ENCODE measurements at places on chromosomes 13 and 19. TPM values are rescaled to one million over a fixed set of nuclear protein-coding genes. Genes with fewer than 3 reads are reported as not detected.

The ZNF556 gene
- total RNA-seq: 0.09 TPM

The IZUMO4 gene
- 1.0 TPM for total RNA-seq

The UBE2L5 gene
- 0.09 TPM for total RNA-seq

The SIGLEC14 gene
- total RNA-seq: not detected

The CRB3 gene
- total RNA-seq: not detected

The SIGLEC5 gene
- not detected for total RNA-seq

The RASAL3 gene
- 0.09 TPM for total RNA-seq

The IFNL1 gene
- not detected for total RNA-seq

The ZNF763 gene
- 2.3 TPM for total RNA-seq

The YJEFN3 gene
- total RNA-seq: 0.57 TPM

The CNN1 gene
- total RNA-seq: 7.5 TPM

The LENG8 gene
- total RNA-seq: 30.4 TPM

The CHAMP1 gene
- 8.7 TPM for total RNA-seq

The C19orf67 gene
- total RNA-seq: not detected

The CC2D1A gene
- total RNA-seq: 5.0 TPM

The TMEM255B gene
- total RNA-seq: 1.4 TPM

The CAPNS1 gene
- 364 TPM for total RNA-seq

The LGALS4 gene
- total RNA-seq: 0.14 TPM

The FAM83E gene
- 0.46 TPM for total RNA-seq

The ALOX5AP gene
- 0.74 TPM for total RNA-seq

The C1QTNF9 gene
- total RNA-seq: not detected

The MOB3A gene
- 11.2 TPM for total RNA-seq

The TMEM190 gene
- total RNA-seq: not detected

The CDX2 gene
- not detected for total RNA-seq

The ARL11 gene
- not detected for total RNA-seq

The ZNF112 gene
- total RNA-seq: 6.8 TPM

The FFAR2 gene
- not detected for total RNA-seq

The ZNF576 gene
- total RNA-seq: 11.4 TPM

The ZNF699 gene
- 7.7 TPM for total RNA-seq

The ELAVL1 gene
- total RNA-seq: 13.1 TPM

The ATXN8OS gene
- total RNA-seq: not detected

The KLK6 gene
- total RNA-seq: not detected

The TMEM86B gene
- 1.1 TPM for total RNA-seq

The PSPN gene
- 0.43 TPM for total RNA-seq

The ZNF83 gene
- 41.7 TPM for total RNA-seq

The KLK2 gene
- not detected for total RNA-seq

The KLK8 gene
- not detected for total RNA-seq

The ZNF665 gene
- 5.7 TPM for total RNA-seq

The PMIS2 gene
- not detected for total RNA-seq

The HAUS5 gene
- 3.0 TPM for total RNA-seq

The TEAD2 gene
- 15.9 TPM for total RNA-seq

The DZIP1 gene
- 22.5 TPM for total RNA-seq

The AXL gene
- total RNA-seq: 127 TPM

The PDX1 gene
- total RNA-seq: not detected

The CDC42EP5 gene
- 16.1 TPM for total RNA-seq

The DAND5 gene
- not detected for total RNA-seq

The DIS3 gene
- 31.2 TPM for total RNA-seq

Measured in smooth muscle cell of bladder (primary cell).